NCI-H2227 treated with DMSO at 0.1 percent for 48 hours (cell line): ENCODE measurements at places on chromosomes 5 and 9.

GRCh38 chr9:120758544-120758943, 34.7 kb downstream of the FBXW2 start:
- no peak for DNase-seq

DNA sequence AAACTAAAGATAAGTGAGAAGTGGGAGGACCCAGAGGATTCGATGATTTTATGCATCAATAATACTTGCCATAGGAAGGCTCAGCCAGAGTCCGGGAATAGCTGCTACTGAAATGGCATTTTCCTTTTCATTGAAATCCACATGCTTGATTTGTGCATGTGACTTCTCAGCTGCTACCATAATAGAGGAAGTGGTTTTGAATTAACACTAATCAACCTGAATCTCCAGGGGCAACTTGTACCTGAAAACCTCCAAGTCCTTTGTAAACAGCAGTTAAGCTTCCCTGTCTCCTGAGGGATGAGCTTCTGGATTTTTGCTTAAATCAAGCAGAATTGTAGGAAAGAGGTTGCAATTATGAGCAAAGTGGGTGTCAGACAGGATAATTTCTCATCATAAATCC, 124.9 kb downstream of the PPP2R2B start:
- DNase-seq = no peak

DNA sequence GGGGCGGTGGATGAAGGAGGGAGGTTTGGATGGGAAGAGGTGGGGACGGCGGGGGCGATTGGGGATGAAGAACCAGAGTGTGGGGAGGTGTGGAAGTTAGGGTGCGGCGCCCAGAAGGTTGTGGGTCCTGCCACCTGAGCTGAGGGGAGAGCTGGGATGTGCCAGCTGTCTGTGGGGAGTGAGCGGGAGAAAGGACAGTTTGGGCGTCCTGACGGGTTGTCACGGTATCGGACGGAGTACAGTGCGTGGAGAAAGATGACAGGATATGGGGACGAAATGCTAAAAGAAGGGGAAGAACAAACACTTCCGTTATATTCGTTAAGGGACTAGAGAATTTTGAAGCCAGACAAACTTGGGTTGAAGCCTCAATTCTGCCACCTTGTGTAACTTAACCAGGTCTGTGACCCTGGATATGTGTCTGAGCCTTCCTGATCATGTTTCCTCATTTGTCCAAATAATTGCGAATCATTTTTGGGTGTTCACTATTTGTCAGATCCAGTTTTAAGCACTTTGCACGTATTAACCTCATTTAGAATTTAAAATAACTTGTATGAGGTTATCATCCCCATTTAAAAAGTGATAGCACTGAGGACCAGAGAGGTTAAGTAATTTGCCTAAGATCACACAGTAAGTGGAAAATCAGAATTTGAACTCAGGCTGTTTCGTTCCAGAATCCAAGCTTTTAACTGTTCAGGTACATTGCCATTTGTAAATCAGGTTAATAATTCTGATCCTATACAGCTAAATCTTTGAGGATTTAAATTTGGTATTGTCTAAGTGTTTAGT, 689 bp downstream of the CNTRL start:
- peak; percentile 44 for DNase-seq

- DNase-seq = no peak
These were observed 313.7 kb downstream of the TRIM32 start for GRCh38 chr9:117000834-117001233.

- DNase-seq = no peak
These were observed 317.7 kb upstream of the IRX4 start for GRCh38 chr5:2200261-2200950.

GRCh38 chr9:131478421-131478868, 24.3 kb upstream of the POMT1 start:
- peak; percentile 8 for DNase-seq

- DNase-seq = no peak
These were observed 25.9 kb downstream of the GALNT12 start for GRCh38 chr9:98833090-98833956.

DNA sequence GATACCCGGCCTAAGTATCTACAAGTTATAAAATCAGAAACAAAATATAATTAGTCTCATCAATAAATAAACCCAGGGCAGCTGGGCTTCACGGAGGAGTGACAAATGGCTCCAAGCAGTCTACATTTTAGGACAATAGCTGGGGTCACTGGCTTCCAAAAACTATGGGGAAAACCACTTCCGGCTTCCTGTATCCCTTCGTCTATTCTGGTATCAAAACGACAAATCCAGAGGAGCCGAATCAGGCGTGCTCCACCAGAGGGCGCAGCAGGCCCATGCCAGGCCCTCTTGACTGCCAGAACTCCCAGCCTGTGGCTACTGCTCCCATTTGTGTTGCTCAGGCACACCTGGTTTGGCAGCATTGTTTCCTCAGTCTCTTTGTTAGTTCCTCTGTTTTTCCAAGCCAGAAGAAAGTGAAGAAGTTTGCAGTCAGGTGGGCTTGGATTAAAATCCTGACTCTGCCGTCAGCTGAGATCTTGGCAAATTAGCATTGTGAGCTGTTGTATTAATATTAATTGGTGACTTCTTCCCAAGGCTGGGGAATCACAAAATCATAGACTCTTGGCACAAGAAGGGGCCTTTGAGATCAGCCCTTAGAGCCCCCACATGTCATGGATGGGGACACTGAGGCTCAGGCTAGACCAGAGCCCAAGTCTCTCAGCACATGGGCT, 11.6 kb upstream of the RAB14 start:
- DNase-seq = peak; percentile 39

DNA sequence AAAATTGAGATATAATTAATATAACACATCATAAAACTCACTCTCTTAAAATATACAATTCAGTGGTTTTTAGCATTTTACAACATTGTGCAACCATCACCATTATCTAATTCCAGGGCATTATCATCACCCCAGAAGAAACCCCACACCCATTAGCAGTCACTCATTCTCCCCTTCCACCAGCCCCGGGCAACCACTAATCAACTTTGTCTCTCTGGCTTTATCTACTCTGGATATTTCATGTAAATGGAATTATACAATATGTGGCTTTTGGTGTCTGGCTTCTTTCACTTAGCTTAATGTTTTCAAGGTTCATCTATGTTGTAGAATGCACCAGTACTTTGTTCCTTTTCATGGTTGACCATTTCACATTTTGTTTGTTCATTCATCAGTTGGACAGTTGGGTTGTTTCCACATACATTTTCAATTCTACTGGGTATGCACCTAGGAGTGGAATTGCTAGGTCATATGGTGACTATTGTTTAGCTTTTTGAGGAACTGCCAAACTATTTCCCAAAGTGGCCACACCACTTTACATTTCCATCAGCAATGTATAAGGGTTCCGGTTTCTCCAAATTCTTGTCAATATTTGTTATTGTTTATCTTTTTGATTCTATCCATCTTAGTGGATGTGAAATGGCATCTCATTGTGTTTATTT, 62.4 kb downstream of the MARCHF3 start:
- no peak for DNase-seq
